MV-4-11 (cell line): ENCODE measurements at places on chromosomes 12 and 14.

DNA sequence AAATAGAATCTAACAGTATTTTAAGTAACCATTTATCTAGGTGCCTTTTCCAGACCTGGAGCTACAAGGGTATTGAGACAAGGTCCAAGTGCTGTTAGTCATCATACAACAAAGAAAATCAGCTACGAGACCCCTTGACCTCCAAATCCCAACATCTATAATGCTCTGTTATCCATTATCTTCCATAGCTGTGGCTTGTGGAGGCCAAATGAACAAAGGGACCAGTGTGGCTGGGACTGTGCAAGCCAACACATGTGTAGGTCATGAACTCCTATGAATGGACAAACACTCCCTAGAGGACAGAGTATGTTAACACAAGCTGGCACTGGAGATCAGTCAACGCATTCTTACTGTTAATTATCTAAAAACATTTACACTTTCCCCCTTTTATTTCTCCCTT, 374.5 kb downstream of the EMP1 start:
- no peak for DNase-seq

GRCh38 chr12:121581686-121582429, 1.0 kb upstream of the KDM2B start:
- peak; percentile 52 for DNase-seq

- no peak for DNase-seq
Observed at GRCh38 chr14:70713511-70713916, 71.8 kb downstream of the TTC9 start.

- DNase-seq, result no peak
Observed at GRCh38 chr14:89264196-89264800, 152.7 kb downstream of the FOXN3 start.
